ENCODE measurements at places on chromosomes 1 and 21. TPM values are rescaled to one million over a fixed set of nuclear protein-coding genes. Genes with fewer than 3 reads are reported as not detected.

Gene WNT4
- polyA plus RNA-seq: not detected

Gene ALG14
- 3.1 TPM for polyA plus RNA-seq

Gene FMO2
- 2.0 TPM for polyA plus RNA-seq

Gene CYYR1
- polyA plus RNA-seq: not detected

Gene AADACL4
- polyA plus RNA-seq: not detected

Gene FBXO2
- polyA plus RNA-seq: 1.3 TPM

Gene DEPDC1
- 9.8 TPM for polyA plus RNA-seq

Gene OLFM3
- polyA plus RNA-seq: not detected

Gene ALX3
- polyA plus RNA-seq: not detected

Gene NBPF26
- polyA plus RNA-seq: 20.4 TPM

Data from AG04450 (cell line).